IPS DF 6.9 (cell line): ENCODE measurements at places on chromosomes 2 and 18.

- no peak for DNase-seq
These were observed 456.7 kb downstream of the TMEM182 start for GRCh38 chr2:103218516-103218915.

DNA sequence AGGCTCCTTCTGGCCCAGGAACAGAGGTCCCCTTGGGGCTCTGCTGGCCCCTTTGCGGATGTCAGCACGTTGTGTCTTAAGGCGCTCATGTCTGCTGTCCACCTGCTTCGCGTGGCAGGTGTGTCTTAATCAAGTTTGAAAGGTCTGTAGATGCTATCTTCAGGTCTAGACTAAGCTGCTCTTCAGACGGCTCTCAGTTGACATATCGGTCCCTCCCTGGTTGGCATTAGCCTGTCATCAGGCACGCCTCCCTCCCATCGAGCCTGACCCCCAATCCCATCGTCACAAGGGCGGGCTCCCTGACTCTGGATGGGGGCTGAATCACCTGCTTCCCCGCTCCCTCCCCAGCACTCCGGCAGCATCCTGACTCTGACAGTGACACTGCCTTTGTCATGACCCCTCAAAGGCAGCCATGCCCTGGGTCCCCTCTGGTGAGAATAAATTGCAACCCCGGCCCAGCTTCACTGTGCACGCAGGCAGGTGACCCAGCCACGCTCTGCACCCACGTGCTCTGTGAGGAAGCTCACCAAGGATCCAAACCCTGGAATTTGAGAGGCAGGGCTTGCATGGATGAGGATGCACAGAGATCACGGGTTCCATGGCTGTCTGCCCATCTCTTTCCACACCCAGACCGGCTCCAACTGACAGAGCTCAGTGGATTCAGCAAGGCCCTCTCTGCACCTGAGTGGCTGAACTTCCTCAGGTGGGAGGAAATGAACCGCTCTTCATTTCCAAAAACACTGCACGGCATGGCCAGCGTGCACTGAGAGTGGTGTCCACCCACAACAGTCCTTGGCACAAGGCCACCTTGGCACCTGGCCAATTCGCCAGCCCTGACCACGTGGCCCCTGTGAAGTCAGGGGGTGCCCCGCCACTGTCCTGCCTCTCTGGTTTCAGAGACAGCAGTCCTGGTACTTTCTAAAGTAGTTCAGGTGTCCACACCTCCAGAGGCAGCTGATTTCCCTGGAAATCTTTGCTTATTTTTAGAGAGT, 110.2 kb upstream of the GPC1 start:
- DNase-seq: no peak

- no peak for DNase-seq
These were observed 70.0 kb downstream of the INHBB start for GRCh38 chr2:120415728-120416509.

DNA sequence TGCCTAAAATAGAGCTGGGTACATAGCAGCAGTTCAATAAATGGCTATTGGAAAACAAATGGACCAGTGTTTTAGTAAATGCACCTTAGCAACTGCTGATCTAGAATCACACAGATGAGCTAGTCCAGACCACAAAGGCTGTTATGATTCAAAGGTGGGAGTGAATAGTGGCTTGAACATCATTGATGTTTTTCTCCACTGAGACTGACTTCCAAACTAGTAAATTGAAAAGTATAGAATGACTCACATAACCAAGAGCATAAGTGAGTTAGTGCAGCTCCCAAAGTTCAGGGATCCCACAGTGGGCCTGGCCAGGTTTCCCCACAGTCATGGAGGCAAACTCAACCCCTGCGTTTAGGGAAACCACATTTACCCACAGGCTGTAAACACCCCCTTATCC, 106.7 kb upstream of the YPEL5 start:
- DNase-seq: no peak

- DNase-seq: no peak
These were observed 113.1 kb upstream of the SP3 start for GRCh38 chr2:174078275-174078674.

DNA sequence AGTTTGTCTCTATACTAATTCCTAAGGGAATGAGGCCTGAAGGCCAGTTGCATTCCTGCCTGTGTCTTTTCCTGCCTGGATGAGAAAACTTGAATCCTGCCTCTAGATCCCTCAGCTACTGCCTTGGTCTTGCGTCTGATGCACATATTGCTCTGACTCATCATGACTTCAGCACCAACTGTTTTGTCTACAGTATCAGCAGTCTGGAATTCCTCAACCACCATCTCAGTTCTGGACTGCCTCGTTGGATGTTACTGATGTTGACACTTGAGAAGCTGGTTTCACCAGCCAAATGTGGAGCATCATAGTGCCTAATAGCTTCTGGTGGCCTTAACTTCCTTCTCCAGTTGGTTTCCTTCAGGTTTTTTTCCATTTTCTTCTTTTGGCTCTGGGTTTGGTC, 211.0 kb downstream of the CTNNA2 start:
- DNase-seq: no peak

DNA sequence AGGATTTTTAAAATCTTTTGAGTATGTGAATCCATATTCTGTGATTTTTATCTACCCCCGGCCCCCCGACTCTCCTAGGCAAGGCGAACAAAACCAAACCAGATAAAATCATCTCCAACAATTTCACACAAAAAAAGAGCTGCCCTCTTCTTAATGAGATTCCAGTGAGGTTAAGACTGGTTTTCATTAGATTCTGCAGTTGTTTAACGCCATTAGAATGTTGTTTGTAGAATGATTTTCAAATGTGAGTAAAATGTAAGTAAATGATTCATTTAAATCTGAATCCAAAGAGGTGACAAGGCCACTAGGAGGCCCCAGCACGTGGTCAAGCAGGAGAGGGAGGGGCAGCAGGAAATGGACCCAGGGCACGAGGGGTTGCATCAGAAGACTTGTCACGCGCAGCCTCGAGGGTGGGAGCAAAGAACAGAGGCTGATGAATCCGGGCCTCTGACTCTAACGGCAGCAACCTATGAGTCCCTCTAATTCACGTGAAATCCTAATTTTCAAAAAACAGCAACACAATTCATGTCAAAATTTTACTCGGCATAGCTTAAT, 24.3 kb upstream of the KLHL29 start:
- DNase-seq: no peak

GRCh38 chr2:158305501-158305900, 151.1 kb downstream of the CCDC148 start:
- no peak for DNase-seq

DNA sequence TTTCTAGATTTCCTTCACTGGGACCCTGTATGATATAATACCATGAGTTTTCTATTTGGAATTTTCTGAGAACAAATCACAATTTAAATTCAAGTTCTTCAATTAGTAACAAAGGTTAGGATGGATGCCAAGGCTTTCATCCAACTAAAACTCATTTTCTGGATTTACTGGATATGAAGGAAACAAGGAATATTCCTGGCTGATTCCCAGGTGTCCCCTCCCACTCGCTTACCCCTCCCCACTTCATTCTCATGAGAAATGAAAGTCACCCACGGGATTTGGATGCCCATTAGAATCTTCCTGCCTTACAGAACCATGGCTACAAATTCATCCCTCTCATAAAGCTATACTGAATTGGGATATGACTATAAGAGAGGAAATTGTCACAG, 40.0 kb downstream of the RNU4ATAC start:
- no peak for DNase-seq

DNA sequence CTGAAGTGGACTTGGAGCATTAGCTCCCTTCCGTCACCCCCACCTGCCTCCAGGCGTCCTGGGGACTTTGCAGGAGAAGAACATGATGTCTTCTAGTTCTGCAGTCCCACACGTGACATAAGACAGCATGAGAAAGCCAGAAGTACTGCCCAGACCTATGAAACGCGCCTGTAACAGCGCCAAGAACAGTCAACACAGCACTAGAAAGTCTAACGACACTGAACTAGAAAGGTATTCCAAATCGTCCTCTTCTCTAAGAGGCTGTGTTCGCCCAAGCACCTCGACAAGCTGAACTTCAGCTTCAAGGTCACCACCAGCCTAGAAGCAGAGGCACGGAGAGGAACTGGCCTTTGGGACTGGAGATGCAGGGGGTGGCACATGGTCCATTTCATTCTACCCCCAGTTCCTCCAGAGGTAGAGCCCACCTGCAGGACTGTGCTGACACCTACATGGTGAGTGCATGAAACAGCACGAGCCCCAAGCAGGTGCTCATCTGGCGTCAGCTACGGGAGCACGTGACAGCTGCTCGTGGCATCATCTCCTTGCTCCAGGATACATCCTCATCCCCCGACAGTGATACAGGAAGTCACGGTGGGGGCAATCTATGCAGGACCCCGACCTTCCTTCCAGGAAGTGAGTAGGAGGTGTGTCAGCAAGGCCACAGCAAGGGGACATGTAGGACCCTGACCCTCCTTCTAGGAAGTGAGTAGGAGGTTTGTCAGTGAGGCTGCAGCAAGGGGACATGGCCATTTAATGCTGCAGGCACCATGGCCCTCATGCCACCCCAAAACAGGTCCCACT, 3.7 kb downstream of the HDAC4 start:
- DNase-seq: no peak

GRCh38 chr18:48023334-48024008, 93.0 kb upstream of the SMAD2 start:
- DNase-seq: peak; percentile 43

DNA sequence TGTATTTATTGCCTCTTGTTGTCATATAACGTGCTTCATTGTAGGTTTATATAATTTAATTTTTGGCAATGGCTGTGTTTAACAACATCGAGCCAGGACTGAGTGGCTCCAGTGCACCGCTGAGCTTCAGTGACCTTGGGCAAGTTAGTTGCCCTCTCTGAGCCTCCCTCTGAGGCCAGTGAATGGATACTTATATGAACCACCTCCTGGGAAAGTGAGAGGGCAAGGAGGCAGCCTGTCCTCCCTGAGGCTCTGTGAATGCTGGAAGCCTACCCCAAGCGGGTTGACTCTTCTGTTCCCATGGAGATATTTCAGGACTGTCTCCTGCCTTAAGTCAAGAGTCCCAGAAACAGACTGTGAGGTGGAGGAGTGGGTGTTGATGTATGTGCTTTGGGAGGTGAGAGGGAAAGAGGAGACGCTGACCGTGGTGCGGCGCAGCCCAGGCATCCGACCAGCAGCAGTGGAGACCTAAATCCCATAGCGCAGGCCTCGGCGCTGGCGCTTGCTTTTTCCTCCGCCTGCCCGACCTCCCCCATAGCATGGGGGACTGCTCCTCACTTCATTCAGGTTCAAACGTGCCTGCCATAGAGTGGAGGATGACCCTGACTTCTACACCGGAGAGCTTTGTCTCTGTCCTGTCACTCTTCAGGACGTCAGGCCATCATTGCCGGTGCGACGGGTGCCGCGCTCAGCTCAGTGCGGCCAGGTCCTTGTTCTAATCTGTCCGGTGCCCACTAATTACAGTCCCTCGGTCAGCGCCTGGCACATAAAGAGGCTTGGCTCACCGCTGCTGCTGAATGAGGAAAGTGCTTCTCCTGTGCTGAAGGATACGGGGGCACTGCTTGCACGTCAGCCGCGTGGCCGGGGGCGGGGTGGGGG, 167.3 kb upstream of the HS6ST1 start:
- DNase-seq: no peak

DNA sequence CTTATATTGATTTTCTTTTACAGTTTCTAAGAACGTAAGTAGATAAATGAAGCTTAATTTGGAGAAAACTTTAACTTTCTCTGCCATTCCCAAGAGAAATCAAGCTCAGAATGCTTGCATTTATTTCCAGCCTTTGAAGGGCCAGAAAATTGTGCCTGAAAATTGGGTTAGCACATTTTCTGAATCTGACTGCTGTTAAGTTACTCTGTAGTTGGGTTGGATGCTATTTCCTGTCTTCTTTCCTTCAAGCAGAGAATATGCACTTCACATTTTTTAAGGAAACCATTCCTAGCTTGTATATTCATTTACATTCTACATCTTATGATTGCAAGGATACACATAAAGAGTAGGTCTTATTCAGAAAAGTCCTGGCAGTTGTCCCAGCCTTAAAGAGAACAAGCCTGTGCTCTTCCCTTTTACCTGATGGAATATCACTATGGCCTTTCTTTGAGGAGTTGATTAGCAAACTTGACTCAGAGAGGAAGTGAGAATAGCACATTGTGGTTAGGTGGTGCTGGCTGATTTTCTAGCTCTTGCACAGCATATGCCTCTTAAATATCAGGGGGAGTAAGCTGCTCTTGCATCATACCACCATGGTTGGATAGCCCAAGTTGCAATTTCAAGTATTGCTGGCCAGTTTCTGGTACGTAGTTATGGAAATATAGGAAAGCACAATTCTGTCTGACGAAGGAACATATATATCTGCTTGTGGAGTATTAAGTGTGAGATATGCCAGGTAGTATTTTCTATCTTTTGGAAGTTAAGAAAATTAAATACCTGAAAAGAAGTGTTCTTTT, 133.7 kb downstream of the COMMD1 start:
- DNase-seq: no peak

DNA sequence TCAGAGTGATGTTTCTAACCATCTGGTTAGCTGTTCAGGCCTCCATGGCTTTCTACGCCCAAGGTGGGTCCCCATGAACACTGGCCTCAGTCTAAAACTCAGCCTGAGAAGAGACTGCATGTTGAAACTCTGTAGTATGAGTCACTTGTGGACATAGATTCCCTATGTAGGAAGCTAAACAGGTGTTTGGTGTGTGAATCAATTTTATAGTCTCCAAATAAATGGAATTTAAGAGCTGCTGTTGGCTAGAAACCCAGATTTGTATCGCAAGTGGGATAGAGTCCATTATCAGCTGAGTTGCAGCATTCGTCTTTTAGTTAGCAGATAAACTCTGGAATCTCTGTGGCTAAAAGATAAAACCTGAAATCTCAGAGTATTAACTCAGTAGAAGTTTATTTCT, 131.4 kb downstream of the KCNS3 start:
- no peak for DNase-seq

DNA sequence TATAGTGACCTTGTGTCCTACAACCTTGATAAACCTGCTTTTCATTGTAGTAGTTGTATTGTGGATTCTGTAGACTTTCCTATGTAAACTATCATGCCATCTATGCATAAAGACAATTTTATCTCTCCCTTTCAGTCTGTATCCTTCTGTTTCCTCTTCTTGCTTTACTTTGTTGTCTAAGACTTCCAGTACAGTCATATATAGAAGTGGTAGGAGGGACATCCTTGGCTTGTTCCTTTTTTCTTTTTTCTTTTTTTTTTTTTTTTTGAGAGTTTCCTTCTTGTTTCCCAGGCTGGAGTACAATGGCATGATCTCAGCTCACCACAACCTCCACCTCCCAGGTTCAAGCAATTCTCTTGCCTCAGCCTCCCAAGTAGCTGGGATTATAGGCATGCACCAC, 39.7 kb downstream of the UBE2F start:
- no peak for DNase-seq

GRCh38 chr2:159177957-159178356, 108.5 kb downstream of the WDSUB1 start:
- DNase-seq: no peak

GRCh38 chr2:240960309-240960970, 38.0 kb upstream of the SNED1 start:
- no peak for DNase-seq

GRCh38 chr2:157185476-157186227, 71.9 kb upstream of the GALNT5 start:
- no peak for DNase-seq

- no peak for DNase-seq
These were observed 237.3 kb upstream of the THUMPD2 start for GRCh38 chr2:40016151-40016885.

GRCh38 chr2:101698844-101699754, 1.6 kb downstream of the MAP4K4 start:
- no peak for DNase-seq

GRCh38 chr2:185644828-185645227, 93.8 kb upstream of the FSIP2 start:
- no peak for DNase-seq

GRCh38 chr18:27956001-27956640, 220.8 kb downstream of the CDH2 start:
- no peak for DNase-seq

GRCh38 chr2:241496904-241497877, 11.2 kb downstream of the STK25 start:
- no peak for DNase-seq
